Stimulated activated naive CD8-positive, alpha-beta T cell treated with anti-CD3 and anti-CD28 coated beads, Interleukin-15, amount 100 ng/mL, for 72 hours (primary cell): ENCODE measurements at places on chromosomes 4 and X.

DNA sequence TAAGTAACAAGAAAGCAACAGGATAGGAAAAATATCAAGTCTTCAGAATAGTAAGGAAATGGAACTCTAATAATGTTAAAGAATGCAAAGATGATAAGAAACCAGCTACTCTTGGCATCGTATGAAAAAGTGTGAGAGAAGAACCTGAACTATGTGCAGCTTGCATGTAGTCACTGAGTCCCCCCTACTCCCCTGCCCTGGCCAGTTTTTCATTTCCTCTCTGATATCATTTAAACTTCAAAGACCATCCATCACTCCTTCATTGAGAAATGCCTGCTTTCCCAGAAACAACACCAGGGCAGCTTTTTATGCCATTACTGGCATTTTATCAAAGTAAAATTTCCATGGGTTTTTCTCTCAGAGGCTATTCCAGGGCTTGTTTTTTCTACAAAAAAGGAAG is 28.1 kb downstream of the INPP4B start:
- DNase-seq = no peak

GRCh38 chrX:102745857-102746584 is 25.5 kb downstream of the GPRASP3 start:
- DNase-seq = no peak

DNA sequence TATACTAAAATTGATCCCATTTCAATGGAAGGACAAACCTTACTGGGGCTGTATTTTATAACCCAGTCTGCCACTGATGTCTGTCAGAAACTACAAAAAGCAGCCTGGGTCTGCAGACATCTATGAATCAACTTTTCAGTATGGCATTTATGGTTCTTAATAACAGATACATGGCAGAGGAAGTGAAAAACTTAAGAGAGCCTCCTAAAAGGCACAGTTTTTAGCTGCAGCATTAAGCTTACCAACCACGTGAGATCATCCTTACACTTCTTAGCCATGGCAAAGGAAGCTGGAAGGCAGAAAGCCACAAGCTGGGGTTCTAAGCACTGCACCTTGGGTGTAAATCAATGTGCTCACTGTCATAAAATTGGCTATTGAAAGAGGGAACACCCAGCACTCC is 16.6 kb upstream of the UGT2B17 start:
- DNase-seq = no peak

DNA sequence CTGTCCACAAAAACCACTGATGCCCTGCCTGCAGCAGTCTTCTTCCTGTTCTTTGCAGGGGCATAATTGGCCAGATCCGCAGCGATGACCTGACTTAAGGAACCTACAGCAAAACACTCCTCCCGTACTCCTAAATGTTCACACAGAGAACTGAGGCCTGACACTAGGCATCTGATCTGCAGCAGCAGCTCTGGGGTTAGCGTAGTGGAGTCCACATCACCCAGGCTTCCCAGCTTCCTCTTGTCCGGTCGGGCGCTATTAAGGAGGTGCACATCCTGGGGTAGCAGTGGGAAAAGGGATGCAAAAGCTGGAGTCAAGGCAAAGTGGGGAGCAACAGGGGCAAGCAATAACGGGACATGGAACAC is 758 bp downstream of the SCFD2 start:
- DNase-seq = no peak

- DNase-seq = peak; percentile 70
Measured at GRCh38 chrX:45758319-45758718, 557.6 kb upstream of the DIPK2B start.

GRCh38 chr4:135177321-135177720 is 975.7 kb upstream of the PABPC4L start:
- no peak for DNase-seq

DNA sequence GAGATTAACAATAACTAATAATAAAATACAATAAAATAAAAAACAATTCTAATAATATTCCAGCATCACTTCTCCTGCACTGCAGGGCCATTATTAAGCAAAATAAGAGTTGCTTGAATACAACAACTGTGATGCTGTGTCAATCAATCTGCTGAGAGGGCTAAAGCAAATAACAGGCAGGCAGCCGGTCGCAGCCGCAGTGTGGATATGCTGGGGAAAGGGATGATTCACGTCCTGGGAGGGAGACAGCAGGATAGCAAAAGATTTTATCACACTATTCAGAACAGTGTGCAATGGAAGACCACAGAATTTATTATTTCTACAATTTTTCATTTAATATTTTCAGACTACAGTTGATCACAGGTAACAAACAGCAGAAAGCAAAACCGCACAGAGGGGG is 76.5 kb upstream of the SMARCAD1 start:
- DNase-seq = no peak

DNA sequence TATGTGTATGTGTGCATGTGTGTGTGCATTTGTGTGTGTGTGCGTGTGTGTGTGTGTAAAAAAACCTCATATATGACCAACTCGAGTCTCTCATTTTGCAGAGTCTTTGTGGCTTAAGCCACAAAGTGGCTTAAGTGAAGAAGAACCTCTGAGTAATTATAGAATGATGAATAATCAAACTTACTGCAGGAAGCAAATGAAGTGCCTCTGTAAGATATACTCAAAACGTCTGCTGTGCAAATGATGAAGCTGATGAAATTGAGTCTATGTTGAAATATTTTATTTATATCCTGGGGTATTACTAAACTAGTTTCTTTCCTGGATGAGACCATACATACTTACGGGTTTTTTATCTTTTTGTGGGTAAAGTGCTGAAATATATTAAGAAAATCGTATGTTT is 1198.7 kb downstream of the PCDH7 start:
- no peak for DNase-seq

DNA sequence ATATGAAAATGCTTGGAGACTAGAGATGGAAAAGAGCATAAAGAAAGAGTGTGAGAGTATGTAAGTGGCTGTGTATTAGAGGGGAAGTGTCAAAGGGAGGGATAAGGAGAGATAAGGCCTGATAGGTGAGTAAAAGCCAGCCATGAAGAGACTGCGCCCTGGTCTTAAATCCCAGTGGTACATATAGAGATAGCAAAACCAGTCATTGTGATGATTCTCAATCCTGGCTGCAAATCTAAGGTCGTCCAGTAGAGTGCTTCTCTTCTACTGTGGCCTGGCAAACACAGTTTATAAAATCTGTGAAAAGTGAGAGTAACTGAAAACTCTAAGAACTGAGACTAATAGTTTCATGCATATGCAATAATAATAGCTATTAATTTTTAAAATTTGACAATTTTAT is 86.9 kb downstream of the MAB21L2 start:
- no peak for DNase-seq

GRCh38 chr4:86990510-86990909 is 55.7 kb downstream of the AFF1 start:
- DNase-seq = no peak

DNA sequence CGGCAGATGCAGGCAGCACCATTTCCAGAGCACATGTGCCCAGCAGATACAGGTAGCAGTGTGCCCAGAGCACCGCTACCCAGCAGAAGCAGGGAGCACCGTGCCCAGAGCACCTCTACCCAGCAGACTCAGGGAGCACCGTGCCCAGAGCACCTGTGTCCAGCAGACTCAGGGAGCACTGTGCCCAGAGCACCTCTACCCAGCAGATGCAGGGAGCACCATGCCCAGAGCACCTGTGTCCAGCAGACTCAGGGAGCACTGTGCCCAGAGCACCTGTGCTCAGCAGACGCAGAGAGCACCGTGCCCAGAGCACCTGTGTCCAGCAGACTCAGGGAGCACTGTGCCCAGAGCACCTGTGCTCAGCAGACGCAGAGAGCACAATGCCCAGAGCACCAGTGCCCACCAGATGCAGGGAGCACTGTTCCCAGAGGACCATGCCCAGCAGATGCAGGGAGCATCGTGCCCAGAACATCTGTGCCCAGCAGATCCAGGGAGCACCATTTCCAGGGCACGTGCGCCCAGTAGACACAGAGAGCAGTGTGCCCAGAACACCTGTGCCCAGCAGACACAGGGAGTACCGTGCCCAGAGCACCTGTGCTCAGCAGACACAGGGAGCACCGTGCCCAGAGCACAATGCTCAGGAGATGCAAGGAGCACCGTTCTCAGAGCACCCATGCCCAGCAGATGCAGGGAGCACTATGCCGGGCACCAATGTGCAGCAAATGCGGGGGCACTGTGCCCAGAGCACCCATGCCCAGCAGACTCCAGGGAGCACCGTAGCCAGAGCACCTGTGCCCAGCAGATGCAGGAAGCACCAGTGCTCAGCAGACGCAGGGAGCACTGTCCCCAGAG is 236.4 kb downstream of the DHRSX start:
- no peak for DNase-seq

DNA sequence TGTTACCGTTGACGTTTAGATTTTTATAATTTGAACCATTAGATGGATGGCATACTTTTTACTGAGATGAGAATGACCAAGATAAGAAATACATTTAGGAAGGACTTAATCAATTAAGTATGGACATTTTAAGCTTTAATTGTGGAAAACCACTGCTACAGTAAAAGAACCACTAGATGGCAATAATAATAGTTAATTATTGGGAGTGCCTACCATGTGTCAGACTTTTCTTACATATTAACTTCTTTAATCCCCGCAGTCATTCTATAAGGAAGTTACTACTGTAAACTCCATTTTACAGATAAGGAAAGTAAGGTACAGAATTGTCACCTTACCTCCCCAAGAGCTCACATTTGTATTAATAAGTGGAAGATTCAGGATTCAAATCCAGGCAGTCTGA is 48.5 kb upstream of the MYOZ2 start:
- DNase-seq = no peak

- no peak for DNase-seq
Measured at GRCh38 chr4:177403746-177404145, 38.5 kb downstream of the AGA start.

DNA sequence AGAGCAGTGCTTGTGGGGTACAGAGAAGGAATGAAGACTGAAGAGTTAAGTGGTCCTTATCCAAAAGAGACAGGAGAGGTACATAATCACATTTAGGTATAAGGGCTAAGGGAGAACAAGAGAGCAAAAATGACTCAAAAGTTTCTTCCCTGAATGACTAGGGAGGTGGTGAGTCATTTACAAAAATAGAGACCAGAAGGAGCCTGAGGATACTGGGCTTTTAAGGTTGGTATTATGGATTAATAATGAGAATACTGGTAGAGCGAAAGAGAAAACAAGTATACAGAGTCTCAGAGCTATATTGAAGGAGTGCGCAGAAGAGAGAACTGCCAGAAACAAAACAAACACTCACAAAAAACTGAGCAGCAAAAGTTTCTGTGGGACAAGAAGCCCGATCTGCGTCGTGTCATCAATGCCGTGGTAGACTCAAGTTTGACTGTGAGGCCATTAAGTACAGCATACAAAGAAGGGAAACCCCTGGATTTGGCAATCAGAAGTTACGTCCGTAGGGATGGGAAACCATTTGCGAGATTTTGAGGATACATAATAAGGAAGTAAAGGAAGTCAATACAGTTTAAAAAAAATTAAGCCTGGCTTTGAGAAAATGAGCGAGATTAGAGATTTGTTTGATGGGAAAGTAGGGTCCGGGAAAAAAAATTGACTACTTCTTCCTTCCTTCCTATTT is 129.1 kb upstream of the STIM2 start:
- no peak for DNase-seq

DNA sequence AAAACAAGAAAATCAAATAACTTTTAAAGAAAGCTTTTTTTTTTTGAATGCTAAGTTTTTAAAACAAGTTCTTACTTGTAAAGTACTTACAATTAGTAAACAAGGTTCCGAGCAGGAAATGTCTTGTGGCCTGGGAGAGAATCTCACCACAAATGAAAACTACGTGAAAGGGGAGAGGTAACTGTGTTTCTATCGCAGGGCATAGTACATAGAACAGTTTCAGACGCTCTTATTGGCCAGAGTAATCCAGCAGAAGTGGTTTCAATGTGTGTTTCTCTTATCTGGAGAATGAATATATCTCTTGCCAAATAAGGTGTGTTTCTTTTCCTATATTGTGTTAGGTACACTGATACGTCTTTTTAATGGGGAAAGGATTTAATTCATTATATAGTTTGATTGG is at the start of gene PLAC8:
TSS of gene PLAC8 (minus strand) at position 154 of the 400 bp plus-strand sequence. CDS start 6,808 bp downstream, outside the sequence.
- DNase-seq = peak; percentile 26

GRCh38 chr4:84718699-84719098 is 135.8 kb downstream of the CDS1 start:
- DNase-seq = no peak

DNA sequence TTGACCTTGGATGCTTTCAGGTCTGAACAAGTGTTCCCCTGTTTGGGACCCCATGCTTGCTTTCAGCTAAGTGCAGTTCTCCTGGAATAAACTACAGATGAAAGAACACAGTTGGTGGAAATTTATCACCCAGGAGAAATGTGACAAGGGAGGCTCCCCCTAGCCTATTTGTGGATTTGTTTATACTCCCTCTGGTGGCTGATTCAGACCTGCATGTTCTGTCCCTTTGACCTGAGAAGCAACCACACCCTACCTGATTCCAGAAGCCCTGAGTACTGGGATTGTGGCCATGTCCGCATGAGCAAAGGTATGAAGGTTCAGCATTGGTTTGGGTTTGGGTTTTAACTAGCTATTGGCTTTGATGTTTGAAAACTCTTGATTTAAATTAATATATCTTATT is 440.9 kb downstream of the MID1IP1 start:
- DNase-seq = no peak
